ENCODE measurements at places on chromosomes 2 and 18. TPM values are rescaled to one million over a fixed set of nuclear protein-coding genes. Genes with fewer than 3 reads are reported as not detected.
A peak's percentile ranks its signal among the peaks of the same experiment; 100 is the strongest.

- H3K27me3 ChIP-seq, result no peaks in the 10 kb centered on the region
- H3K4me1 ChIP-seq, result no peaks in the 10 kb centered on the region
- no peak overlapping the region for H3K27ac ChIP-seq
- H3K4me3 ChIP-seq, result no peak overlapping the region
Measured at GRCh38 chr18:3855966-3856365, 406.0 kb downstream of the TGIF1 start.

- H3K4me1 ChIP-seq, result no peaks in the 10 kb centered on the region
- H3K4me3 ChIP-seq, result no peak overlapping the region
- no peaks in the 10 kb centered on the region for H3K36me3 ChIP-seq
- H3K27me3 ChIP-seq, result no peaks in the 10 kb centered on the region
- H3K27ac ChIP-seq, result no peak overlapping the region
Measured at GRCh38 chr2:57570961-57571360, 475.6 kb upstream of the VRK2 start.

- peaks cover 23% of the 10 kb centered on the region for H3K4me1 ChIP-seq
- peak overlapping the region; percentile 86 for H3K27ac ChIP-seq
- peak overlapping the region; percentile 95 for H3K4me3 ChIP-seq
- H3K36me3 ChIP-seq, result peaks cover 31% of the 10 kb centered on the region
- DNase-seq, result no peak
- peaks cover 1% of the 10 kb centered on the region for H3K27me3 ChIP-seq
Measured at GRCh38 chr2:161307676-161308075, 549 bp upstream of the PSMD14 start.

Gene KCNF1
- total RNA-seq, result not detected

Gene OSGEPL1
- 9.7 TPM for total RNA-seq

Gene ALK
- not detected for total RNA-seq

GRCh38 chr2:12538138-12538694 lies 178.5 kb upstream of the TRIB2 start:
- no peaks in the 10 kb centered on the region for H3K36me3 ChIP-seq
- no peak for DNase-seq

- no peaks in the 10 kb centered on the region for H3K36me3 ChIP-seq
- peaks cover 80% of the 10 kb centered on the region for H3K27me3 ChIP-seq
- no peak overlapping the region for H3K27ac ChIP-seq
- no peak for DNase-seq
- peaks cover 11% of the 10 kb centered on the region for H3K4me1 ChIP-seq
- H3K4me3 ChIP-seq, result peak overlapping the region; percentile 56
Measured at GRCh38 chr2:85755122-85756027, 1.6 kb downstream of the ATOH8 start.

DNA sequence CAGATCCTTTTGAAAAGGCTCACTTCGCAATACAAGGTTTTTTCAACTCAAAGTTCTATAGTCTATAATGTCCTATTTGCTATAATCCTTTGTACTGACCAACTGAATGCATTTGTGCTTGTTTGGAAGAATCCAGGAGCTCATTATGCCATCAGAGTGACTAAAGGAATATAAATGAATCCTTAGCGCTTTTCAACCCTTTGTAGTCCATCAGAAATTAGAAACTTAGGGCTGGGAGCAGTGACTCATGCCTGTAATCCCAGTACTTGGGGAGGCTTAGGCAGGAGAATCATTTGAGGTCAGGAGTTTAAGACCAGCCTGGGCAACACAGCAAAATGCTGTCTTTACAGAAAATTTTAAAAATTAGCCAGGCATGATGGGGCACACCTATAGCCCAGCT lies 330.2 kb upstream of the CHAC2 start:
- no peak overlapping the region for H3K27ac ChIP-seq
- H3K36me3 ChIP-seq, result no peaks in the 10 kb centered on the region
- H3K4me1 ChIP-seq, result no peaks in the 10 kb centered on the region
- H3K27me3 ChIP-seq, result no peaks in the 10 kb centered on the region
- no peak overlapping the region for H3K4me3 ChIP-seq
- no peak for DNase-seq

GRCh38 chr2:145359561-145359960 lies 839.6 kb upstream of the ZEB2 start:
- no peak for DNase-seq
- no peaks in the 10 kb centered on the region for H3K4me1 ChIP-seq
- H3K36me3 ChIP-seq, result no peaks in the 10 kb centered on the region
- no peaks in the 10 kb centered on the region for H3K27me3 ChIP-seq
- no peak overlapping the region for H3K4me3 ChIP-seq

- DNase-seq, result no peak
- H3K4me1 ChIP-seq, result no peaks in the 10 kb centered on the region
- no peak within 1 kb of the TSS for H3K27ac ChIP-seq
- H3K27me3 ChIP-seq, result peaks cover 74% of the 10 kb centered on the region
- no peaks in the 10 kb centered on the region for H3K36me3 ChIP-seq
Measured at GRCh38 chr2:14632133-14632936, at the start of gene LRATD1. LRATD1 (plus strand) TSS chr2:14632717; CDS start chr2:14633980, 1,263 bp downstream.

Gene IL36G
- not detected for total RNA-seq

DNA sequence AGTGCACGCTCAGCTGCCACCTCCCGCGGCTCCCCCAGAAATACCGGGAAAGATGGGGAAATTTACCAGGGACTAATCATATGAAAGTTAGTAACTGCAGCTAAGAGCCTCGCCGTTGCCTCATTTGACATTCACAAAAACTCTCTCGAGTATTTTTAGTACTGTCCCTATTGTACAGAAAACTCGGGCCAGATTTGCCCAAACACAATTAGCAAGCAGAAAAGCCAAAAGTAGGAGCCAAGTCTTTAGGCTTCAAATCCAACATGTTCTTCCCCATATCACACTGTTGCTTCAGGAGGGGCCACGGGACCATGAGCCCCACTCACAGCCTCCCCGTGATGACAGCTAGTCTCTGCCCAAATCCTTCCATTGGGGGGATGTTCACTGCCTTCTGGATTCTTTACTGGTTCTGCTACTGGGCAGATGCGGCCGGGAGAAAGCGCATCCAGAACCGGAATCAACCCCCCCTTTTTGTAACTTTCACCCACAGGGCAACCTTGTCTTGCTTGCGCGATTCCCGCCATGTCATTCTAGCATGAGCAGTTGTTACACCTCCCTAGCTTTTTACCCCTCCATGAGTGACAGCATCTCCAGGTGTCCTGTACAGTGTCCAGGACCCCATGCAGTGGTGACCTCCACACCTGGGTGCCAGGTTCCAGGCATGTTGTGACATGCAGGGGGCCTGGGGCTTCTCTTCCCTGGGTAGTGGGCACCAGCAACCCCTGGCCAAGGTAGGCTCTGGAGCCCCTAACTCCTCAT lies 35.2 kb downstream of the CENPO start:
- peaks cover 36% of the 10 kb centered on the region for H3K36me3 ChIP-seq
- no peak overlapping the region for H3K4me3 ChIP-seq
- DNase-seq, result no peak
- H3K27ac ChIP-seq, result no peak overlapping the region

GRCh38 chr2:108061439-108062042 lies 75.2 kb downstream of the SLC5A7 start:
- no peak overlapping the region for H3K27ac ChIP-seq
- no peaks in the 10 kb centered on the region for H3K4me1 ChIP-seq
- DNase-seq, result no peak

GRCh38 chr2:46870051-46870839 lies 45.4 kb downstream of the MCFD2 start:
- H3K27ac ChIP-seq, result no peak overlapping the region
- H3K4me3 ChIP-seq, result no peak overlapping the region
- H3K27me3 ChIP-seq, result peaks cover 8% of the 10 kb centered on the region
- DNase-seq, result no peak
- H3K36me3 ChIP-seq, result no peaks in the 10 kb centered on the region
- peaks cover 8% of the 10 kb centered on the region for H3K4me1 ChIP-seq

Gene SFT2D3
- total RNA-seq, result 4.4 TPM

DNA sequence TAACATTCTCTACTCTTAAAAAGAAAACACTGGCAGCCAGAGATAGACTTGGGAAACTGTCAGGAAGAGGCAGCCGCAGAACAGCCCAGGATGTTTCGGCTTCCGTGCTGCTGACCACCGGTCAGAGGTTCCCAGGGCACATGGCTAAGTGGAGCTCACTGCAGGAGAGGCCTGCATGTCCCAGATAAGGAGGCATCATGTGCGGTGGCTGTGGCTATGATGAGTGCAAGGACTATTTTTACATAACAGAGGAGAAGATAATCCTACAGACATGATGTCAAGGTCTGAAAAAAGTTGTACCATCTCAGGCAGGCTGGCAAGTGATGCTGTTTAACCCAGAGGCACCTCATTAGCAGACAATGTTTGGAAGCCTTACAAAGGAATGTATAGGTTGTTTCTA lies 252.3 kb downstream of the CYRIA start:
- H3K36me3 ChIP-seq, result no peaks in the 10 kb centered on the region
- no peak overlapping the region for H3K4me3 ChIP-seq
- no peaks in the 10 kb centered on the region for H3K27me3 ChIP-seq
- no peaks in the 10 kb centered on the region for H3K4me1 ChIP-seq

Gene SIGLEC15
- not detected for total RNA-seq

Gene SP5
- not detected for total RNA-seq

- DNase-seq, result no peak
- H3K36me3 ChIP-seq, result no peaks in the 10 kb centered on the region
- no peaks in the 10 kb centered on the region for H3K4me1 ChIP-seq
- no peaks in the 10 kb centered on the region for H3K27me3 ChIP-seq
Measured at GRCh38 chr2:231370749-231371429, 24.6 kb upstream of the B3GNT7 start.

DNA sequence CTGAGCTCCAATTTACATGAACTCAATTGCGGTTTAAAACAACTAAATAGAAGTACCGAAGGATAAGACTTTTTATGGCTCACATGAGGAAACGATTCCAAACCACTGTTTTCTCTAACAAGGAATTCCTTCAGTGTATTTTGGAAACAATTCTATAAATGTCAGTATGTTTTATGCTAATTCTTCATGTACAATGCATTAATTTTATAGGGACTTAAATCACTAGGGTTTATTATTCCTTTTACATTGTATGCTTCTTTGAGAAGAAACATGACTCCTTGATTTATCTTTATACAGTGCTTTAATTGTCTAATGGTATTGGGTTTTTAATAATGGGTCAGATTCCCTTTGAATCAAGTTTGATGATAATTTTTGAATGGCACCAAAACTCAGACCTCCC lies 566.8 kb downstream of the EPHA4 start:
- no peaks in the 10 kb centered on the region for H3K36me3 ChIP-seq
- H3K4me3 ChIP-seq, result no peak overlapping the region

Data from activated naive CD8-positive, alpha-beta T cell treated with anti-CD3 and anti-CD28 coated beads for 36 hours (primary cell).